ENCODE measurements at places on chromosomes 5 and 9.

- DNase-seq: no peak
Measured at GRCh38 chr9:84738353-84738752, 68.8 kb downstream of the NTRK2 start.

GRCh38 chr5:168156170-168156569 is 135.3 kb upstream of the WWC1 start:
- no peak for DNase-seq

- no peak for DNase-seq
Measured at GRCh38 chr9:89730715-89731114, 125.9 kb downstream of the GADD45G start.

DNA sequence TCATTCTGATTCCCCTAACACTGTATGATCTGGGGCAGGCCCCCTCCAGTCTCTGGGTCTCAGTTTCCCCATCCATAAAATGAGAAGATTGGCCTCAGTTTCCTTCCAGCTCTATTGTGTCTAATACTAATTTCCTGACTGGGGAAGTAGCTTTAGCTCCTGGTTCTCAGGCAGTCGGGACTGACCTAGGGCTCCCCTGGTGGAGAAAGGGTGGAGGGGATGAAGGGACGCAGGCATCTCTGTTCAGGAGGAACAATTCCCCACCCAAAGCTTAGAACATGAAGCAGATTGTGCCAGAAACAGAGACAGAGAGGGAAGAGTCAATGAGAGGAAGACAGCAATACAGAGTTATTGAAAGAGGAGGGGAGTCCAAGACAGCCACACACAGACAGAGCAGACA is 14.2 kb upstream of the PTGS1 start:
- DNase-seq: no peak

DNA sequence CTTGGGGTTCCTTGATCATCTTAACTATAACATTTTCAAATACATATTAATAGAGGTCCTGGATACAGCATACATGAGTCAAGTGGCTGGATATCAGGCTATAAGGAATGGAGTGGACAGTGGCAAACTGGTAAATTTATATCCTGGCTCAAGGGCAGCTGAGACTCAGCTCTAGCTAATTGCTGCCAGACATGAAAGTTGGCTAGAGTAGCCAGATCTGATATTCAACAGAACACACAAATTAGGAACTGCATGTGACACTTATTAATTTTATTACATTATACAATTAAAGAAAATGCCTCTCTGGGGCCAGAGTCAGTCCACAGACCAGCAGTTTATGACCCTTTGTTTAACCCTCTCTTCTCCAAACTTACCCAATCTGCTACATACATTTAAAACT is 206.5 kb downstream of the KCTD16 start:
- no peak for DNase-seq

- no peak for DNase-seq
Measured at GRCh38 chr9:95598236-95598635, 81.5 kb upstream of the PTCH1 start.

DNA sequence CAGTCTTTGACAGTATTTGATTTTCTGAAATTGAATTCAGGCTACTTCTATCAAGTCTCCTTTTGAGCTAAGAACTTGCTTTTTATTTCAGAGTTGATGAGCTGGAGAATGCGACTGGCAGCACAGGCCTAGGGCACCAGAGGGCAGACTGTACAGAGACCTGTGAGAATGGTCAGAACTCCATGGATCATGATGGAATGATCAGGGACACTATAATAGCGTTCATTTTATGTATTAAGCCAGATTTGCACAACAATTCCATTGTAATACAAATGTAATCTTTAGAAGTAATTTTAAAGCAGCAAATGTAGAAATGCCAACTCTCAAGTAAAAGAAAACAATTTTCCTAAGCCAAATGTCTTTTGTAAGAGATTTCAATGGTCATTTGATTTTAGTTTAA is 902.4 kb downstream of the NR2F1-AS1 start:
- DNase-seq: no peak

- DNase-seq: no peak
Measured at GRCh38 chr9:107878462-107878861, 388.9 kb upstream of the KLF4 start.

GRCh38 chr5:14270209-14270702 is 127.1 kb downstream of the TRIO start:
- DNase-seq: no peak

DNA sequence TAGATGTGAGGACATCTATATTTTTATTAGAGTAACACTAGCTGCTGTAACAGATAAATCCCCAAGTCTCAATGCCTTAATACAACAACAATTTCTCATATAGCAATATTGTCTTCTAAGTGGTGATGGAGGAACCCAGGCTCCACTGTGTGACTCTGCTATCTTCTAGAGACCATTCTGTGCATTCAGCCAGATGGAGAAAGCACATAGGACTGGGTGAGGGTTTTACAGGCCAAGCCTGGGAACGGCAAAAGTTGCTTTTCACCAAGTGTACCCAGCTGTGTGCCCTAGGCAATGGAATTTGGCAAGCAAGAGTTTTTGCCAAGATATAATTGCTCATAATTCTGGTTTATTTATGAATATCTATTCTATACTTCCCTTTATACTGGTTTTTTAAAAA is 11.7 kb downstream of the RBM22 start:
- DNase-seq: no peak

DNA sequence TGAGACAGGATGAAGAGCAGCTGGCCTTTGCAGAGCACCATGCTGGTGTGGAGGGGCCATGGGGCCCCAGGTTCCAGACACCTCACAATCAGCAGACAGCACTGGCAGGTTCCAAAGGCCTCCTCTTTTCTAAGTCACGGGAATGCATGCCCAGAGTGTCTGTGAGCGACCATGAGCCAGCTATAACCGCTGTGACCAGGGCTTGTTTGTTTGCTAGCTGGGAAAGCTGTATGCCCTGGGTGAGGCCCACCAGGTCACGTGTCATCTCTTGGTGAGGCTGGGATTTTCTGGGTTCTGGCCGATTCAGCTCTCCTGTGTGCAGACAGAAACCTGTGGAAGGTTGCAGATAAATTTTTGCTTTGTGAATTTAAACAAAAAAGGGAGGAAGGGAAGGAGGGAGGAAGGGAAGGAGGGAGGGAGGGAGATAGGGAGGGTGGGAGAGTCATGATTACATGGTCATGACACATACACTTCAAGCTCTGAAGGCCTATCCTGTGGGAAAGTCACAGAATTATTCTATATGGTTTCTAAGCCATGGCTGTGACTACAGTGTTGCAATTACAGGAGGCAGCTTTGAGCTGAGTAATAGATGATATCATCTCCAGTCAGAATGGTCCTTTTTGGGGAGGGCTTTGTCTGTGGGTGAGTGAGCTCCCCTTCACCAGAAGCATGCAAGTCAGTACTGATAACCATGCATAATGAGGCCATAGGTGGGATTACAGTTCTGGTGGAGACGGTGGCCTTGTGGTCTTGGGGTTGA is 37.2 kb downstream of the PAPPA start:
- no peak for DNase-seq

- no peak for DNase-seq
Measured at GRCh38 chr9:38024036-38024681, 44.9 kb downstream of the SHB start.

Data from activated T-cell treated with anti-CD3 and anti-CD28 coated beads, Interleukin-2, amount 50 U/mL, for 24 hours (primary cell).